ENCODE measurements at places on chromosomes 11 and 22.
A peak's percentile ranks its signal among the peaks of the same experiment; 100 is the strongest.

DNA sequence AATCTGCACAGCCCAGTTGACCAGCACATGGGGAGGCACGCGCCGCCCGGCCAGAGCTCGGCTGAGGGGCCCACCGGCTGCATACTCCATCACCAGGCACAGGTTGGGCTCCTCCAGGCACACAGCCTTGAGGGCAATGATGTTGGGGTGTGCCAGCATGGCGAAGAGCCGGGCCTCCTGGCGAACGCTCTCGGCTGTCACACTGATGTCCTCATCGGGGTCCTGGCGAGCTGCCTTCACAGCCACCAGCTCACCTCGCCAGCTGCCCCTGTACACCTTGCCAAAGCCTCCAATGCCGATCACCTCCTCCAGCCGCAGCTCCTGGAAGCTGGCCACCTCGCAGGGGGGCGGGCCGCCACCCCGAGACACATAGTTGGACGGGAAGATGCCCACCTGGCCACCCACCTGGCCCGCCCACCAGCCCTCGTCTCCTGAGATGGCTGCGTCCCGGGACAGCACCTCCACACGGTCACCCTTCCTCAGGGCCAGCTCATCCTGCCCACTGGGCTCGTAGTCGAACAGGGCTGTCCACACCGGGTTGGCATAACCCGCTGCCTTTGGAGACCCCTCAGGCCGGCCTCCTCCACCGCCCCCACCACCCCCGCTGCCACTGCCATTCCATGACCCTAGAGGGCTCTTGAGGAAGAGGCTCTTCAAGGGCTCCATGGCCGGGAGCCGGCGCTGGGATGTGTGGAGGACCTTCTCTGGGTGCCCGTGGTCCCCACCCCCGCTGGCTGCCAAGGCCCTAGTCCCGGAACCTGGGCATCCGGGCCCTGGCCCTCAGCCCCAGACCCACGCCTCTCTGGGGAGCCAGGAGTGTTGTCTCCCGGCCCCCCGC, 711 bp downstream of the MAP3K11 start:
- peak; percentile 63 for DNase-seq

DNA sequence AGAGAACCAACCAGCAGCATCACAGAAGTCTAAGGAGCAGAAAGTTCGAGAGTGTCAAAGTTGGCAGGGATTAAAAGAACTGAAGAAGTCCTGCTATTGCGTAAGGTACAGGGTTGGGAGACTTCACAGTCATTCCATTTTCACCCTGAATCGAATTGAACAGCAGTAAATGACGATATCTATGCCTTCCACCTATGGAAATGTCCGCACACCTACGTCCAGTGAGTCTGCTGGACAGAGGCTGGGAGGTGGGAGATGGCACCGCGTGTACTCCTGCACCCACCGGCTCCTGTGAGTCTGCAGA, 116.7 kb downstream of the MICAL3 start:
- no peak for DNase-seq

DNA sequence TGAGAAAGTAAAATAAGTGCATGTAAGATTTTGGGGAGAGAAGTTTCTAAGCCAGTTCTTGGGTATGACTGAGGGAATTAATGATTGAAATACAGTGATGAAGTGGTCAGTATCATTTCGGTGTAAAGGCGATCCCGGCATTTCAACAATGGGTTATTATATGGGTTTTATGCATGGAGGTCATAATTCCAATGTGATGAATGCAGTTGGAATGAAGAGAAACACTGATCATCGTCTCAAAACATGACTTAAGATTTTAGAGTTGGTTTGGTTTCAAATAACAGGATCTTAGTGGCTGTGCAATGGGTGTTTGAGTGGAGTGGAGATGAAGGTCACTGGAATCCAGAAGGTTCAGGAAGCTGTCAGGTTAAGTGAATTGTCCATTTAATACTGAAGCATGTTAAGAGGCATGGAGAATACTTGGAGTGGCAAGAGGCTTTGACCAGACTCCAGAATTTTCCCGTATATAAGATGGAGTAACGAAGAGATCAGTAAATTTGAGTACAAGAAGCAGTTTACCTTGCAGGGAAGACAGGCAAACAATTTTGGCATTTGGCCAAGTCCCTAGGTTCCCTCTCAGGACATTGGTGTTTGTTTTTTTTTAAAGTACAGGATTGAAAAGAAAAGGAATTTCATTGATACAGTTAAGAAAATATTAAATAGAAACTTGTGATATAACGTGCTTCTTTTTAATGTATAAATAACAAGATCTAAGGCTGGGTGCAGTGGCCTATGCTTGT, 96.4 kb upstream of the BIRC3 start:
- DNase-seq = no peak

- DNase-seq = no peak
These were observed 37.1 kb upstream of the SWAP70 start for GRCh38 chr11:9626496-9627394.

- DNase-seq = no peak
These were observed 16.1 kb downstream of the PKNOX2 start for GRCh38 chr11:125180413-125181305.

- DNase-seq = no peak
These were observed 89.7 kb upstream of the SHISAL1 start for GRCh38 chr22:44402196-44403111.

- DNase-seq = no peak
These were observed 4.2 kb downstream of the LMO1 start for GRCh38 chr11:8259306-8259959.

GRCh38 chr11:70348608-70349007, 49.7 kb upstream of the CTTN start:
- no peak for DNase-seq

DNA sequence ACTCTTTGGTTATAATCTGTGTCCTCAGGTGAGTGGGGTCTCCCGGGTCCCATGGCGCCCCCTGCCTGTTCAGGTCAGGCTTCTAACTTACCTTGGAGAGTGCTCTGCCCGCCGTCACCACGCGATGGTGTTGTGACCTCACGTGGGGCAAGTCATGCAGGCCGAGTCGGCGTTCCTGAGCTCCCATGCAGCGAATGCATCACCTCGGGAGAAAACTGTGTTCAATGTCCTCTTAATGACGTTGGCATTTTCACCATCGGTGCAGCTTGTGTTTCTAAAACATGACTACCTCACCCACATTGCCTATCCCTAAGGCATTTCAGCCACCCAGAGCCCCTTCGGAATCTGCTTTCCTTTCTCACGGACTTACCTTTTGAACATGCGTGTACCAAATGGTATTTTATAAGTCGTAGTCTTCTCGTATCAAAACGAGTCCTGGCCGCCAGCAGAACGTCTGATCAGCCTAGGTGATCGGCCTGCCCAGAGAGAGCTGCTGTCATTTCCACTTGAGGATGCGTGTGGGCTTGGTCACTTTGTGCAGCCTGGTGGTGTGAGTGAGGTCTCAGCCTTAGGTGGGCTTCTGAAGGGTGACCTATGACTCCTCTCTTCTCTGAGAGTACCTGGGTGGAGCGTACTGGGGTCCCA, 64.8 kb downstream of the TBC1D22A start:
- DNase-seq = no peak

DNA sequence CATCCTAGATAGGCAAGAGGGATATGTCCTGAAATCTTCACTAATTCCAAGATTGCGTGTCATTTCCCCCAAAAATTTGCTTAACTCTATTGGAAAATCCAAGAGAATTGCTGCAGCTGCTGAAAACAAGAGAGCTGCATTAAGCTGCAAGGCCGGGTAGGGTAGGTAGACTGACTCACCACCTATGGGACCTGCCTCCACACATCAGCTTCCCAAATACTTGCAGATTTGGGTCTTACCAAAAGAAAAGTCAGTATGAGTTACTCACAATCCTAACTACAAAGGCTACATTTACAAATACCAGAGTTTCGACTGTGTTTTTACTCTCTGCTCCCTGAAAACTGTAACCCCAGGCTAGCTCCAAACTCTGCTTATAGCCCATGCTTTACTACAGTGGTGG, 142.5 kb upstream of the TEAD1 start:
- no peak for DNase-seq

DNA sequence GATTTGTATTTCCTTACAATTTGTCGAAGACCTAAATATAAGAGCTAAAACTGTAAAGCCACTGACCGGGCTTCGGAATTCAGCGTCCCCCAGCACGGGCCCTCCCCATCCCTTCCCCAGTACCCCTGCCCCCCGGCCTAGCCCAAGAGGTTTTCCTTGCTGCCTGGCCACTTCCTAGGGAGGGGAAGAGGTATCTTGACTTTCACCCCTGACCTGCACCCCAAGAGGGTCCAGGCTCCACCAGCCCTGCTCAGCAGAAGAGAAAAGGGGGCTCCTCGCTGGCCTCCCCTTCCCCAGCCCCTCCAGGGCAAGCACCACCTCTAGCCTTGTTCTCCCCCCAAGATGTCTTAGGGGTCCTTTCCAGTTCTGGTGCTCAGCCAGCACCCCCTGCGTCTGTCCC, 26.1 kb upstream of the CARS1 start:
- no peak for DNase-seq

DNA sequence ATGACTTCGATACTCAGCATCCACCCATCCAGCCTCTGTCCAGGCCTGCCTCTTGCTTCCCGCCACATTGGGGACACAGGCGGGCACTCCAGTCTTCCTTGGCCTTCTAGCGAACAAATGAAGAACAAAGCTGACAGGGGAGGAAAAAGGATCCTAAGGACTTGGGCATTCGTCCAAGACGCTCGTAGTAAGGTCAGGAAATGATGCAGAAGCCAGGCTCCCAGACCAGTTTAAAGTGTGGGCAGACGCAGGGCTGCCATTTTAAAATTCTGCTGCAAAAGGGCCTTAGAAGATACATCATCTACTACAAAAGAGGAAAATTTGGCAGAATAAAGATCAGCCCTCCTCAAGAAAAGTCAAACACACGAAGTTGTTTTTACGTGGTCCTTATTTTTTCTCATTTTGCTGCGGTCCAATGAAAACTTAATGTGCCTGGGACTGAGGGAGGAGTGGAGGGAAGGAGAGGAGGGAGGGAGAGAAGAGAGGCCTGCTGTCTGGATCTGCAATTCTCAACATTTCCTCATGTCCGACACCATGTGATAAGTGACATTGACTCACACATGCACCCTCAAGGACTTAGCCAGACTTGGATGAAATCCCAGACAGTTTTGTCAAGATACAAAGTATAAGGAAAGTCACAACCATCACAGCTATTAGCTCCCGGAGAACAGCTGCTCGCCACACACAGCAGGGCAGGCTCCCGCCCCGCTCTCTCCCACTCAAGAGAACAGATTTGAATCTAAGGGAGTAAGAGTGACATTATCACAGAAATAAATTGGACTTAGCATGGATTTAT, 5.7 kb downstream of the DNAL4 start:
- no peak for DNase-seq

- DNase-seq = no peak
These were observed 613 bp upstream of the MCHR1 start for GRCh38 chr22:40678493-40679248.

- no peak for DNase-seq
These were observed 14.2 kb upstream of the VSIG10L2 start for GRCh38 chr11:125931668-125932067.

- DNase-seq = peak; percentile 5
These were observed 44.3 kb downstream of the NNMT start for GRCh38 chr11:114340311-114341131.

GRCh38 chr11:61417670-61418069, 12.1 kb downstream of the CPSF7 start:
- DNase-seq = no peak

DNA sequence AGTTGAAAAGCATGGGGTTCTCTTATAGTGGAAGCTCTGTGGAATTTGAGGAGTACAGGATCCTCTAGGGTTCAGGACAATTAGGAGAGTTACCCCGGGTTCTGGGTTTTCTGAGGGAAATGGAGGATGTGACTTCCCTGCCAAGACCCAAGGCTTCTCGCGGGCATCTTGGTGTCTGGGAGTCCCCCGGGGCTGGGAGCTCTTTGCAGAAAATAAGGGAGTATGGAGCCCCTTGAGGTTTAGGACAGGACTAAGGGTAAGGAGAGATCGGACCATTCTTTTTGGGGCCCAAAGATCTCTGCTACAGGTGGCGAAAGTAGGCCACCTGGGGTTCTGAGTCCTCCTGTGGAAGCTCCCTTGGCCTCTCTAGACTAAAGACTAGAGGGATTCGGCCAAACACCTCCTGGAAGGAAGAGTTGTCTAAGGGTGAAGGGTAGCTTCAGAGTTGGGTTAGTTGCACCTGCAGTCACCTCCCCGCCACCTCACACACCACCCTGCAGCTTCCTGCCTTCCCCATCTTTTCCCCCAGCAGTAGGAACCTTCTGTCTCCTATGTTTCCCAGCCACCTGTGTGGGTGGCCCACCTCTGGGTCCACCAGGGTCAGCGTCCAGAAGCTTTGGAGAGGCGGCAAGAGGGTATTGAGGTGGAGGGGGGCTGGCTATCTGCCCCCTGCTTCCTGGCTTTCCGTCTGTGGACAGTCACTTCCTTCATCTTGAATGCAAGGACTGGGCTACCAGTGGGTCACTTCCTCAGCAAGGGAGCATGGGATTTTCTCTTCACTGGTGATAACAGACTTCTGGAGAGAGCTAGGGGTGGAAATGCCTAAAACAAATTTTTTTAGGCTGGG, 908 bp downstream of the LIMK2 start:
- DNase-seq = no peak

DNA sequence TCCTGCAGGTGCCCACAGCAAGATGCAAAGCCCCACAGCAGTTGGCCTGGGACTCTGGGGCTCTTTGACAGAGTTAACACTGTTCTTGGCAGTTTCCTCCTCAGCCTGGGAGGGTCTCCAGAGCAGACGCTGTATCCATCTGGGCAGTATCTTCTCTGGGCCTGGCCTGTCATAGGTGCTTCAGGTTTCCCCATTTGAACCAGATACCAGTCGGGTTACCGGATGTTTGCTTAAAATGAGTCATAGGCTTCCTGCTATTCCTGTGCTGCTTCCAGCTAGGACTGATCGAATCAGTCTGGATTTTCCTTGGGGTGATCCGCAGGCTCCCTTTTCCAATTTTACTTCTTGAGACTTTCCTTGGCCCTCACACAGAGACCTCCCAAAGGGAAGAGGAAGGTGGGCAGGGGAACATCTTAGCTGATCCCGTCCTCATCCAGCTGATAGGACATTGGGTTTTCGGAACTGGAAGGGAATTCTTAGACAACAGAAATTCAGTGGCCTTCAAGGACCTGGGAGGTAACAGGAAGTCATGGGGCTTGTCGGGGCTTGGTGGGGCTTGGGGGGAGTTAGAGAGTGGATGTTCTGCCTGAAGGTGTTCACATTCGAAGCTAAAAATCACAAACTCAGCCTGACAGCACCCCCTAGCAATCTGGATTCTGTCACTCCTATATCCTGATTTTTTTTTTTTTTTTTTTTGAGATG, 2.4 kb upstream of the RANGAP1 start:
- no peak for DNase-seq

GRCh38 chr22:19886605-19887255, 32.1 kb upstream of the GNB1L start:
- DNase-seq = no peak

GRCh38 chr11:36460220-36460619, 49.9 kb downstream of the TRAF6 start:
- DNase-seq = no peak

DNA sequence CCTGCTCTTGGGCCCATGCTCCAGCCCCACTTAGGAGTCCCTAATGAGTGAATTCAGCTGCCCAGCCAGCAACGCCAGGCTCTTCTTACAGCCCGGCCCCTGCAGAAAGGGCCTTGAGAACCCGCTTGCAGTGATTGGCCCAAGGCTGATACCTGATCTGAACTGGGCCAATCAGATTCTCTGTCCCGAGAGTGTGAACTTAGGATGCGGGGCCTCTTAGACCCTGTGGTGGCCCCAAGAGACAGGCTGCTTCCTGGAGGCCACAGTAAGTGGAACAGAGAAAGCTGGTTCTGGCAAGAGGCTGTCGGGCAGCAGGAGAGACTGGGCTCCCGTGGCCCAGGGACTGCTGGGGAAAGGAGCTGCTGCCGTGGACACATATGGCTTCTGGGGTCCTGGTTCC, 11.5 kb downstream of the VSTM5 start:
- DNase-seq = no peak

- DNase-seq = no peak
These were observed 29.5 kb downstream of the RCOR2 start for GRCh38 chr11:63887386-63887999.

- no peak for DNase-seq
These were observed 70.8 kb downstream of the GAB2 start for GRCh38 chr11:78346799-78347198.

Measured in anterior cingulate cortex (tissue), 58 donors.